Cardiac atrium fibroblast (primary cell): ENCODE measurements at places on chromosomes 1 and 21. TPM values are rescaled to one million over a fixed set of nuclear protein-coding genes. Genes with fewer than 3 reads are reported as not detected.

The ROR1 gene
- 35.4 and 36.0 TPM in 2 replicates for total RNA-seq

The AQP10 gene
- total RNA-seq = not detected in 2 replicates

The OR14K1 gene
- not detected in 2 replicates for total RNA-seq

The SH2D1B gene
- not detected in 2 replicates for total RNA-seq

The ZNF684 gene
- 1.6 and 4.0 TPM in 2 replicates for total RNA-seq

The VAMP3 gene
- 115 and 131 TPM in 2 replicates for total RNA-seq

The KCNK1 gene
- total RNA-seq = 1.3 and 2.8 TPM in 2 replicates

The PSMA5 gene
- 34.7 and 41.5 TPM in 2 replicates for total RNA-seq

The LRRC53 gene
- not detected in 2 replicates for total RNA-seq

The CELA2A gene
- total RNA-seq = not detected in 2 replicates

The PCAT6 gene
- 0.97 and 4.9 TPM in 2 replicates for total RNA-seq

The GRHL3 gene
- not detected in 2 replicates for total RNA-seq

The DLGAP3 gene
- total RNA-seq = 0.16 and 0.18 TPM in 2 replicates

The OLIG2 gene
- not detected in 2 replicates for total RNA-seq

The CRNN gene
- not detected in 2 replicates for total RNA-seq

The FAM78B gene
- total RNA-seq = not detected in 2 replicates

The KNCN gene
- not detected in 2 replicates for total RNA-seq

The NTNG1 gene
- total RNA-seq = 0.18 TPM in 1 of 2 replicates, not detected in the other

The TNNT2 gene
- not detected in 2 replicates for total RNA-seq

The NPHS2 gene
- total RNA-seq = not detected in 2 replicates

The RAB7B gene
- 3.1 and 8.6 TPM in 2 replicates for total RNA-seq

The SPSB1 gene
- 16.1 and 25.4 TPM in 2 replicates for total RNA-seq

The PADI3 gene
- not detected in 2 replicates for total RNA-seq

The TEKT2 gene
- total RNA-seq = 0.90 TPM in 1 of 2 replicates, not detected in the other

The STIL gene
- total RNA-seq = 3.7 and 4.9 TPM in 2 replicates

The PYGO2 gene
- total RNA-seq = 7.8 and 10.7 TPM in 2 replicates

The MPC2 gene
- 50.4 and 60.5 TPM in 2 replicates for total RNA-seq

The UBASH3A gene
- not detected in 2 replicates for total RNA-seq

The PDZK1IP1 gene
- 3.4 and 4.4 TPM in 2 replicates for total RNA-seq

The PADI6 gene
- not detected in 2 replicates for total RNA-seq

The SPATA45 gene
- not detected in 2 replicates for total RNA-seq

The CADM3 gene
- total RNA-seq = 22.6 and 52.0 TPM in 2 replicates

The AADACL3 gene
- total RNA-seq = not detected in 2 replicates

The PLD5 gene
- not detected in 2 replicates for total RNA-seq

The MAP7D1 gene
- total RNA-seq = 117 and 192 TPM in 2 replicates

The AMY2A gene
- not detected in 2 replicates for total RNA-seq

The C1orf185 gene
- total RNA-seq = not detected in 2 replicates

The SLAMF9 gene
- total RNA-seq = not detected in 2 replicates

The FLG2 gene
- total RNA-seq = not detected in 2 replicates

The TRIM67 gene
- total RNA-seq = not detected in 2 replicates

The MOB3C gene
- 4.9 and 8.9 TPM in 2 replicates for total RNA-seq

The PLEKHG5 gene
- total RNA-seq = 7.8 and 9.2 TPM in 2 replicates

The SLFNL1 gene
- total RNA-seq = 0.16 and 0.90 TPM in 2 replicates

The FCER1G gene
- not detected in 2 replicates for total RNA-seq

The IQGAP3 gene
- total RNA-seq = 4.3 and 5.5 TPM in 2 replicates

The TTC22 gene
- not detected in 2 replicates for total RNA-seq

The FMO4 gene
- total RNA-seq = 13.2 and 13.4 TPM in 2 replicates

The RGS21 gene
- total RNA-seq = not detected in 2 replicates

The ADAMTS5 gene
- total RNA-seq = 1.1 and 2.1 TPM in 2 replicates

The EVI5 gene
- 55.1 and 55.6 TPM in 2 replicates for total RNA-seq

The CD1E gene
- total RNA-seq = not detected in 2 replicates

The NEXN gene
- total RNA-seq = 12.5 and 26.5 TPM in 2 replicates

The GALE gene
- 23.1 and 23.7 TPM in 2 replicates for total RNA-seq
